ENCODE measurements at places on chromosomes 11 and 22.
A peak's percentile ranks its signal among the peaks of the same experiment; 100 is the strongest.

GRCh38 chr11:96061069-96061468, 137.2 kb upstream of the MTMR2 start:
- DNase-seq: no peak

DNA sequence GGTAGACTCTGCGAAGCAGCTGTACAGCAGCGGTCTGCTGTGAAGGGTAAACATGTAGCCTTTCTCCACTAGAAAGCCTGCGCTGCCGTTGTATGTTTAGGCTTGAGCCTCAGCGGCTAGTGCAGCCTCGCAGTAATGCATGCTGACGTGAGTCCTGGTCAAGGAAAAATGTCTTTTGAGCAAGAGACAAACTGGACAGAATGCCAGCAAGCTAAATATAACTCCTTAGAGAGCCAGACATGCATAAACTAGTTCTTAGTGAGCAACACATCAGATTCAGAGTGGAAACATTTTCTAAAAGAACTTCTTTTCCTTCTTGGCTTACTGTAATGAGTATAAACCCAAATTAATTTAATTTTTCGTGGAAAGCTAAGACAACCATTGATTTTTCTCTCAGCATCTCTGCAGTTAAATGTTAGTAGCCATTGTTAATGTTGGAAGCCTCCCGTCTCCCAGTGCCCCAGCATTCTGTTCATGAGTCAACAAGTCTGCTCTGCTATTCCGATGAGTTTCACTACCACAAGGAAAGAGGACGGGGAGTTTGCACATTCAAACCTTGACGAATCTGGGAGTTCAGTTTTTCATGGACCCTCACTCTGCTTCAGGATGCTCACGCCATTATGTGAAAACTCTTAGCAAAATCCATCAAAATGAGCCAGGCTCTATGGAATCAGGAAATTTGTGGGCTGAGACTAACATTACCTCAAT, 51.4 kb downstream of the JAM3 start:
- DNase-seq: no peak

- no peak for DNase-seq
Observed at GRCh38 chr11:35038211-35038928, 100.6 kb upstream of the CD44 start.

GRCh38 chr11:133907216-133907615, 49.6 kb downstream of the IGSF9B start:
- DNase-seq: no peak

GRCh38 chr22:41862530-41863266, 29.8 kb downstream of the SREBF2 start:
- peak; percentile 81 for DNase-seq

DNA sequence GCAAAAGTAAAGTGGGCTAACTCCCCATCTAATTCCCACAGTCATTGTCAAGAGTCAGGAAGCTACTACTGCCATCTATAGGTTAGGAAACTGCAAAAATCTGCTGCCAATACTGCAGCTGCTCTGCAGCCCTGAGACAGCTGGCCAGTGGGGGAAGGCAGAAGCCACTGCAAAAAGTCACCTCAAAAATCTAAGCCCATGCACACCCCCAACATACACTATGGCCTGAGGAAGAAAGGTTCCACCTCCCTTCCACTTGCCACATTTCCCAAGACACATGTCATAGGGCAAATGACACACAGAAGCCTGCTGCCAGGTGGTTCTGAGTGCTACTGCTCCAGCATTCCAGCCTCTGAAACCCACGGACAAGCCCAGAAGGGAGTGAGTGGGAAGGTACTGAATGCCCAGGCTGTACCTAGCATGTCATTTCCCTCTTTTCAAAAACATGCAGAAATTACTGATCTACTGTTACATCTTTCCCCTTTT, 36.9 kb downstream of the DGCR2 start:
- DNase-seq: no peak

DNA sequence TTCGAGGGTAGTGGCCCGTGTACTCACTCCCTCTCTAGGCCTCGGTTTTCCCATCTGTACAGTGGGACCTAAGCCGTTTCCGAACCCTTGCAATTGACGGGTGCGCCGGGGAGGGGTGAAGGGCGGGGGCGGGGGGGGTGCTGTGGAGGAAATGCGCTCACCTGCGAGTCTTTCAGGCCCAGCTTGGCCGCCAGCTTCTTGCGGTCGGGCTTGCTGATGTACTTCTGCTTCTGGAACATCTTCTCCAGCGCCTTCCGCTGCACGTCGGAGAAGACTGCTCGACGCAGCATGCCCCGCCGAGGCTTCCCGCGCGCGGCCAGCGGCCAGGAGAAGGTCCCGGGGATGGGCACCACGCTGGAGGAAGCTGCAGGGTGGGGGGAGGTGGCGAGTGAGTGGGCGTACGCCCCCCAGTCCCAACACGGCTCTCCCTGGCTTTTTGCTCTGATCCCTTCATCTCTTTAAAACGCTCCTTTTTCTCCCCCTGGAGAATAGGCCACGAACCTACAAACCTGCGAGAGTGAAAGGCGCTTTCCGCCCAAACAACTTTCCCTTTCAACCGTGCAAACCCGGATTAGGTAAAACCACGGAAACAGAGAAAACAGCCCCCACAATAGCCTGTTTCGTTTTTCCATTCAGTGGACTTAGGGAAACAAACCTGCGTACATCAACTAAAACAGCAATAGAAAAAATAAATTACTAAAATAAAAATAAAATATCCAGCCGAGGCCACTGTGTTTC, 3.2 kb downstream of the DBX1 start:
- DNase-seq: peak; percentile 45

GRCh38 chr11:3056296-3057068, 741 bp downstream of the CARS1 start:
- peak; percentile 58 for DNase-seq

GRCh38 chr11:118128721-118129470, 23.7 kb downstream of the SCN4B start:
- no peak for DNase-seq

DNA sequence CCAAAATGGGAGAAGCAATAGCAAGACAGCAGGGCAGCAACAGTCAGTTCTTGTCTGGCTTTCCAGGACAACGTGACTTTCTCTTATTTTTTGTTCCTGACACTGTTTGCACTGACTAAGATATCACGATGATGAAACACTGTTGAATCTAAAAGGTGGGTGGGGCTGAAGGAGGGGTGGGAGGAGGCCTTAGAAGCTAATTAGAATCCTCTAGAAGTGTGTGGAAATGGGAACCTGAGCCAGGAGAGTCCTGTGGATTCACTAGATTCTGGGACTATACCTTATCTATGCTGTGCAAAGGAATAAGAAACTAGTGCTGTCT, 300.3 kb downstream of the ST3GAL4 start:
- no peak for DNase-seq

GRCh38 chr11:46112961-46113607, 8.2 kb downstream of the PHF21A start:
- DNase-seq: no peak

- DNase-seq: no peak
Observed at GRCh38 chr11:110031171-110031570, 62.0 kb upstream of the ZC3H12C start.

DNA sequence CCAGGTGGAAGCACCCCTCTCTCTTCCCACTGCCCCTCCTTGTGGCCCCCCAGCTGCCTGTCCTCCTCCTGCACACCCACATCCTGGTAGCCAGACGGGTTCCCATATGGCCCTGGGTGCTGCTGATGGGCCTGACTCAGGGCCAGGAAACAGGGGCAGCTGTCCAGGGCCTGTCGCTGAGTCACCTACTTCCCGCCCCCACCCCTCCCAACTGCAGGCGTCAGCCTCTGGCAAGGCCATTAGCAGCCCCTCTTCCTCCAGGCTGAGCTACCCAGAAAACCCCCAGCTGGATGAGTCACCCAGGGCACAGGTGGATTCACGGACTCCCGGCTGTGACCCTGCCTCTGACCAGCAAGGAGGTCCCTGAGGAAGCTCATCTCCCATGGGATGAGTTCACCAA, 6.9 kb upstream of the GAL start:
- no peak for DNase-seq

DNA sequence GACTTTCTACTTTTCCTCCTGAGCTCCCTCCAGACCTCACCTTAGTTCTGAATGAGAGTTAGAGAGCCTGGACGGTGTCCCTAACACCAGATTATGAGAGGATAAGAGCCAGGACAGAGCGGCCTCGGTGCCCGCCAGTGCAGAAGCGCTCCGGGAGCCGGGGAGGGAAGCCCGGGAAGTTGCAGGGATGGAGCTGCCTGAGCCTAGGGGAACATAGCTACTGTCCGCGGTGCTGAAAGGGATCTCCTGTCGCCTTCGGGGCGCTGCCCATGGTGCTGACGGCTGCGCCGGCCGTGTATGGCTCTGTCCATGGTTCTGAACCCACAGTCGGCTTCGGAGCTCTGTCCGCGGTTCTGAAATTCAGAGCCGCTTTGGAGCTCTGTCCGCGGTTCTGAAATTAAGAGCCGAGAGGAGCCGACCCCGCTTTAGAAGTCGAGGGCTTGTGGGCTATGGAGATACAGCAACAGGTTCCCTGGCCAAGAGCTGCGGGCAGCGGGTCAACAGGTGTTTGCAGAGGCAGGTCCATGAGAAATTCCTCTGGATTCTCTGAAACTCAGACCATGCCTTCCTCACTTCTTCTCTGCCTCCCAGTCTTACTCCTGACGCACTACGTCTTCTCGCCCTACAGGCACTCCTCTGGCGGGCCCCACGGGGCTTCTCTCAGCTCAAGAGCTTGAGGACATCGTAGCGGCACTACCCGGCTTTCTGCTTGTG, 814 bp downstream of the NPAS4 start:
- peak; percentile 95 for DNase-seq

DNA sequence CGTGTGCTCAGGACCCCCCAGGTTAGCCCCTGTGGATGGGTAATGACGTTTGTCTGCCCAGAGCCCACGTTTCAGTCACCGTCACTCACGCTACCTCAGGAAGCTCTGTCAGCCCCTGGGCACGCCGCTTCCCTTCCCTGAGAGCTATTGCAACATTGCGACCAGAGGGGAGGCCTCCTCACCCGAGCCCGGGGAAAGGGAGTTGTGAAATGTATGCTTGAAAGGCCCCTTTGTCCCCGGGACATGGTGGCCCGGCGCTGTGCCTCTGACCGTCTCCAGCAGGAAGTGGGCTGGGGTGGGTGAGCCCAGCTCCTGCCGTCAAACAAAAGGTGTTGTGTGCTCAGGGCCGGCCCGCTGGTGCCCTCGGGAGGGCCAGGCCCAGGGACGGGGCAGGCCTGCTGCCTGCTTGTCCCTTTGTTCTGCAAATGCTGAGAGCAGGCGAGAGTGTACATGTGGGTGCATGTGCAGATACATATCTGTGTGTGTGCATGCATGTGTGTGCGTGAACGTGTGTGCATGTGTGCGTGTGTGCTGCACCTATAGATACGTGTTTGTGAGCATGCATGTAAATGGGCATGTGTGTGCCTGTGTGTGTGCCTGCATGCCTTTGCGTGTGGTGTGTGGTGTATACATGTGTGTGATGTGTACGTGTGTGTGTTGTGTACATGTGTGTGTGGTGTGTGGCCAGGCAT, 1125.0 kb downstream of the BRD1 start:
- no peak for DNase-seq

- no peak for DNase-seq
Observed at GRCh38 chr11:9069862-9070470, 21.4 kb downstream of the SCUBE2 start.

DNA sequence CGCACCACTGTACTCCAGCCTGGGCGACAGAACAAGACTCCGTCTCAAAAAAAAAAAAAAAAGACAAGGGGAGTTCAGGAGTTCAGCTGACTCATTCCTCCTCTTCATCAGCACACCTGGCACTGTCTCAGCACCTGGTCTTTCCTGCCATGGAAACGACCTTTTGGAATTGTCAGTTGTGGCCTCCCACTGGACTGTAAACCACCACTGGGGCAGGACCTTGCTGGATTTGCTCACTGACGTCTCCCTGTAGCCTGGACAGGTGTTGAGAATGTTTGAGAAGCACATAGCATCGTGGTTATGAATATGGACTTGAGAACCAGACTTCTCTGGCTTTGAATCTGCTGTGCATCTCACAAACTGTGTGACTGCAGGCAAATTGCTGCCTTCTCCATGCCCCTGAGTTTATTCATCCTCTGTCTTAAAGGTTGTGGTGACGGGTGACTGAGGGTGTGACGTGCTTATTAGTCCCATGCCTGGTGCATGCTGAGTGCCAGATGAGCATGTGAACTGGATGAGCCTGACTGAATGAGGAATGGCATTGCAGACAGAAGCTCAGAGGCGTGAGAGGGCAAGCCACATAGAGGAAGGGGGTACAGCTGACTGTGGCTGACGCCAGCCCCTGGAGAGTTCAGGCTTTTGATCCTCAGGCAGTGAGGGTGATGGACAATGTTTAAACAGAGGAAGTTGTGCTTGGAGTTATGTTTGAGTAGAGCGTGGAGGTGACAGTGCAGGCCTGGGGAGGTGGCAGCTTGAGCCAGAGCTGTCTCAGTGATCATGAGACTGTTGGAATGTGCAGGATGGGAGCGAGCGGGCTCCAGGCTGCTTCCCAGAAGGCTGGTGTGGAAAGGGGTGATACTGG, 12.7 kb downstream of the TOM1 start:
- DNase-seq: peak; percentile 22

GRCh38 chr11:7573558-7574296, 59.9 kb downstream of the PPFIBP2 start:
- no peak for DNase-seq

Measured in activated T-cell treated with anti-CD3 and anti-CD28 coated beads, Interleukin-2, amount 50 U/mL, for 48 hours (primary cell).